Body of pancreas (tissue), 4 donors: ENCODE measurements at places on chromosomes 7 and 10.

DNA sequence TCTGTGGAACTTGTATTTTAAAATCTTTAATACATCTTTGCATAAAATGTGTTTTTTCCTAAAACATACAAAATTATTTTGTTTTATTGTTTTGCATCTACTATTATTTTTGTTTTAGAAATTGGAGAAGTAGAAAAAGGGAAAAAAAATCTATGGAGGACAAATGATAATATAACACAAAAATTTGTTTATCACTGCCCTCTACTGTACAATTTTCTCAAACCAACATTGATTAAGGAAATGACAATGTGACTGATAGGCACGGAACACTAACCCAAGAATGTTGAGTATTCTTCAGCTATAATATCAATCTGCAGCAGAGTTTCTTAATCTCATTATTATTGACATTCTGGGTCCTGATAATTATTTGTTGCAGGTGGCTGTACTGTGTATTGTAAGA, 9.5 kb upstream of the ING3 start:
- no peak for DNase-seq

GRCh38 chr7:73978661-73979563, 49.1 kb upstream of the ELN start:
- DNase-seq, result peak; percentile 91

DNA sequence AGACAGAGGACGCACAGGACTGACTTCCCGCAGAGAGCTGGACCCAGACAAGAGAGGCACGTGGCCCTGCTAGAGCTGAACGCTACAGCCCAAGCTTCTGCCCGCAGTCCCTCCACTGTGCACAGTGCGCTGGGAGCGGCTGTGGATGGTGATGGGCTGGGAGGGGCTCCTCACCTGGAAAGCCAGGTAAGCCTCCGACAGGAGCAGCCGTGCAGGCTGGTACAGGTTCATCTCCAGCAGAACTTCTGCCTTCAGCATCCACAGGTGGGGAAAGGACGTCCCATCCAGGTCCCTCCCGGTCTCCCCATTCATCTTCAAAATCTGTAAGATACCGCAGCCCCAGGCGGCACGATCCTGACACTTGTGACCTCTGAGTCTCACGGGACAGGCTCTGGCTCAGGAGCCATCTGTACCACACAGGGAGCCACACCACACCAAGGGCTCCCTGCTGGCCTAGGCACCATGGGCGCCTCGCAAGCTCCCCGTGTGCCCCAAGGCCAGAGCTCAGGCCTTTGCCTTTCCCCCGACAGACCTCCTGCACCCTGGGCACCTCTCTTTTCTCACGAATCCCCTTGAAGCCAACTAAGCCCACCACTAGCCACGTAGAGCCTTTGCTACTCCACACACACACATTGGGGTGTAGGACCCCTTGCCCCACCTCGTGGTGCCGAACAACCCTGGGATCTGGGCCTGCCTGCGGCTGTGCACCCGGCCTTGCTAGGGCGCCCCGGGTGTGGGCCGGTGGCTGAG, 76.3 kb downstream of the CFAP46 start:
- DNase-seq, result peak; percentile 5

GRCh38 chr7:151240942-151241754, 7.3 kb downstream of the SMARCD3 start:
- no peak for DNase-seq

DNA sequence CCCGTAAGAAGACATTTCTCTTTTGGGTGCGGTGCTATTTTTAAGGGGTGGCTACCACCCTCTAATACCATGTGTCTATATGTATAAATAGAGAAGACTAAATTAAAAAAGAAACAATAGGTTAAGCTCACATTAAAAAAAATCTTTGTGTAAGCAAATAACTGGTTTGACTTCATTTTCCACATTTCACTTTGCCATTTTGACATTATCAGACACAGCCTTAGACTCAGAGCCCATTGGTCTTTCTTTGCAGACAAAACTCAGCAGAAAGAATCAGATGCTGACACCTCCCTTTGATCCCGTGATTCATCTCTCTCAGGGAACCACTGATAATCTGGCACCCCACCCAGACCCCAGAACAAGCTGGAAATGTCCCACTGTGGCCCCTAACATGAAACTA, 74.5 kb downstream of the EMX2 start:
- DNase-seq, result no peak

- no peak for DNase-seq
These were observed 1.3 kb downstream of the LRMDA start for GRCh38 chr10:75432763-75433162.

GRCh38 chr10:36577126-36577525, 548.3 kb upstream of the ANKRD30A start:
- DNase-seq, result no peak

DNA sequence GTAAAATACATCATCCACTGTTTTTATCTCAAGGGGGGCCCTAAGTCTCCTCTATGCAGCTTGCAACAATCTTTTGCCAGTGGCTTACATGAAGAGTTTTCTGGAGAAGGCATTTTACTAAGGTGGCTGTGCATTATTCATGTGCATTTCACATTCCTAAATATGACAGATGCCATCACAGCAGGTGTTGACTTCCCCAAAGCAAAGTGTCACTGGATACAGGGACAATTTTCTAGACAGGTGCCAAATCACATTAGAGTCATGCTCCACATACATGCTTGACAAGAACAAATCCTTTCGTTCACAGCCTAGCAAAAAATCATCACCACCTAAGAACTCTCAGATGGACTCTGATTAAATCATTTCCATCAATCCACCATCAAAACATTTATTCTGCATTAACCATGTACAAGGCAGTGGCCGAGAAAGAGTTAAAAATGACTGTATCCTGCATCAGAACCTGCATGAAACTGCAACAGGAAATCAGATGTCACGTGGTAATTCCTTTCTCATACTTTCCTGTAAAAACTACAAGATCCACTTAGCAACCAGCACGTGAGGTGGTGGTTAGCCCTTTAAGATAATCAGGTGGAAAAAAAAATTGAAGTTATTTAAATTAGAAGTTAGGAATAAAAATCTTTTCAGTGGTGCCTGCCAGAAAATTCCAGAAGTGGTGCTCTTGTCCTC, 88.2 kb upstream of the AFAP1L2 start:
- no peak for DNase-seq

GRCh38 chr10:118680197-118680596, 74.6 kb downstream of the CACUL1 start:
- DNase-seq, result no peak

GRCh38 chr7:93228302-93228701, 2.0 kb upstream of the HEPACAM2 start:
- DNase-seq, result no peak

GRCh38 chr10:17023386-17024298, 106.0 kb downstream of the CUBN start:
- peak; percentile 30 for DNase-seq
